Cerebellar cortex (tissue), 1 donor: ENCODE measurements at places on chromosomes 4 and X.
A peak's percentile ranks its signal among the peaks of the same experiment; 100 is the strongest.

- no peak for DNase-seq
These were observed 4.7 kb downstream of the LIMCH1 start for GRCh38 chr4:41542526-41543275.

DNA sequence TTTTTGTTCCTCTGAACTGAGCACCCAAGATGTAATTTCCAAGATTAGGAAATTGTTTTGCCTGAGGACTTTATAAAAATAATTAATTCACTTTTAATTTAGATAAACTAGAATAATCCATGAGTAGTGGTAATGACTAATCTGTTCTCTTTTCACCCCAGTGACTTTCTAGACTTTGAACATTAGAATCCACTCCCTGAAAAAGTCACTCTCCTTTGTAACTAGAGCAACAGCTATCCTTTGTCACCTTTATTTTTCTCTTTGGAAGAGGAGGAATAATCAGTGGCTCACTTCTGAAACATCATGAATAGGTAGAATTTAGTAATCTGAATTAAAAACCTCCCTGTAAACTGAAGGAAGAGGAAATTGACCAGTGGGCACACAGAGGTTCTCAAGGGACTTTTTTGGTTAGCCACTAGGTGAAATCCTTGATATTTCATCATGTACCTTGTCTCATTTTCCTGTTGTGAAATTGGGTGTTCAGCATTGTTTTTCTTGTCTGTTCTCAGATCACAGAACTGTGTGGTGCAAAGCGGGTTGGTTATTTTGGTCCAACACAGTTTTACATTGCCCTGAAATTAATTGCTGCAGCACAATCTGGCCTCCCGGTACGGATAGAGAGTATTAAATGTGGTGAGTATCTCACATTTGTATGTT is 59.4 kb downstream of the REPS2 start:
- no peak for DNase-seq

DNA sequence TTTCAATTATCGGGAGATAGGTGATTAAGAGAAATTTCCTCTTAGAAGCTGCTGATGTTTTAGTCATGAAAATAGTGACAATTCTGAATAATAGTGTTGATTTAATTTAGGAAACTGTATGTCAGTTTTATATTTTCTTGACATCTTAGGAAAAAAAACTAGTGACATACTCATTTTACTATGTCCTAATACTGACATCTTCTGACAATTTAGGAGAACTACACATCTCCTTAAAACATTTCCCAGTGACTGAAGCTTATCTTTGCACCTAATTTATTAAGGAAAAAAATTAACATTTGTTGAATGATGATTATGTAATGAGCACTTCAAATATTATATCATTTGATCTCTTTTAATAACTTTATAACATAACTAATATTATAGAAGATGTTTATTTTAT is 42.0 kb upstream of the RBMXL3 start:
- peak; percentile 6 for DNase-seq

DNA sequence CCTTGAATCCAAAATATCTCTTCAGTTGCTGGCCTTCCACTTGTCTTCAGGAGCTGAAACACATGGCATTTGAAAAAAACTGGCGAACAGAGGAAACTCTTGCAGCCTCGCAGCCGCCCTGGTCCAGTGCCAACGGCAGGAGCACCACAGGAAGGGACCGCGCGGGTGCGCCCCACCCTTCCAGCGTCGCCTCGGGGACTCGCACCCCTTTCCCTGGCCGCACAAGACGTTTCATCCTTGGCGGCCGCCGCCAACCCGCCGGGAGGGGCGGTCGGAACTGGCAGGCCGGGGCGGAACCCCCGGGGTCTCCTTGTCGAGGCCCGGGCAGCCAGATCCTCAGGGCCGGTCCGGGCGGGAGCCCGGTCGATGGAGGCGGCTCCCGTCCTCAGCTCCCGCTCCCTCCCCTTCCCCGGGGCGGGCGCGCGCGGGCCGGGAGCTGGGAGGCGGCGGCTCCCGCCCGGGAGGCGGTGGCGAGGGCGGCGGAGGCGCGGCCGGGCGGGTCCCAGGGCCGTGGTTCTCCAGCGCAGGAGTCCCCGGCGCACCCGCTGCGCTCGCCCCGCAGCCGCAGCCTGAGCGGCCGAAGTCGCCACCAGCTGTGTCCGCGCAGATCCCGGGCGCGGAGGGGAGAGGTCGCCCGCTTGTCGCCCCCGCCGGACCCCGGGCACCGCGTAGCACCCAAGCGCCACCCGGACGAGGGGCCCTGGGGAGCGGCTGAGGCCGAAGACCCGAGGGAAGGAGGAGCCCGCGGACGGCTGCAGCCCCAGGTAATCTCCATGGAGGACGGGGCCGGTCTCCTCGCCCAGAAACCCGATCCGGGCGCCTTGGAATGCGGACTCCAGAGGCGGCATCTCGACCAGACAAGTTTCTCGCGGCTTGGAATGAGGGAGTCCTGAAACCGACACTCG is 886 bp upstream of the NDST3 start:
- DNase-seq, result peak; percentile 65

DNA sequence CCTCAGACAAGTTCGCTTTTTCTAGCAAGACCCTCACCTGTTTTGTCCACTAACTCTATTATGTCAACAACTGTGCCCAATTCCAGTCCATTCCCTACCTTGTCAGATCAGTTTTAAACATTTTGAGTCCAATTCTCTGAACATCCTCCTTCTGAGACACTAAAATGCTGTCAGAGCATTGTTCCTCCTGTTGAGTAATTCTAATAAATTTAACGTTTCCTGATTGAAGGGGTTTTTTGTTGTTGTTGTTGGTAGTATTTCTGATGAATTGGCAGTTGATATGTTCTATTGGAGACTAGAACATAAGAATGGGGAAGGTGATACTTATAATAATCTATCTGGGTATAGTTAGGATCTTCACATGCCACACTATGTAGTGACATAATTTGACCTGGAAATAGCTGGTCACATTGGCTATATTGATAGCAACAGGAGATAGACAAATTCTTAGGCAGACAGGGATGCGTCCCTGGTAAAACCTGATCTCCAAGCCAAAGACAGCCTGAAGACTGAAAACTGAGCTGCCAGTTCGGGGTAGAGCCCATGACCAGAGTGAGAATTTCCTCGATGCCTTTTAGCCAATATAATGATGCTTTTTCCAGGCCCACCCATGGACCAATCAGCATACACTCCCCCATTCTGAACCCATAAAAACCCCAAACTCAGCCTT is 12.4 kb upstream of the CXCL2 start:
- DNase-seq, result no peak

DNA sequence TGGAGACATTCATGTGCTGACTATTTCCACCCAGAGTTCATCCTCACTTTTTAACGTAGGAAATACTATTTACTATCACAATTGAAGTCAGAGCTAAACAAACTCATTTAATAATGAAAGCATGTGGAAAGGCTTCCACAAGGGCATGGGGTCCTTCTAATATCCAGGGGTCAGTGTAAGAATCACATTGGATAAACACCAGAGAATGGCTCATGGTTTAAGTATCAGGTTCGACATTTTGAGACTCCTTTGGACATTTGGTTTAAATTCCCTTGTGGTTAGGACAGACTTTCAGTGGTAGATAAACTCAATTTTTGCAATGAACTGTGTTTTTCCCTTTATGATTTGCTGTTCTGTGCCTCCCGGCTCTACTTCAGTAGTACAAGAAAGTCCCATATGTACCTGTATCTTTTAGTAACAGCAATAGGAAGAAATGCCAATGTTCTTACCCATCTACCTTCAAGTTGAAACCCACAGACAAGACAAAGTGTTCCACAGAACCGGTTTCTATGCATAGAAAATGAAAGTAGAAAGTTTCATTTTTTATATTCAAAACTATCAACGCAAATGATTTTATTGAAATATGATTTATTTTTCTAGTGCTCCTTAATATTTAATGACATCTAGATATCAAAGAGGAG is 589.0 kb upstream of the FAM241A start:
- DNase-seq, result no peak

GRCh38 chr4:6647582-6648230 is 7.2 kb downstream of the MRFAP1 start:
- DNase-seq, result no peak

DNA sequence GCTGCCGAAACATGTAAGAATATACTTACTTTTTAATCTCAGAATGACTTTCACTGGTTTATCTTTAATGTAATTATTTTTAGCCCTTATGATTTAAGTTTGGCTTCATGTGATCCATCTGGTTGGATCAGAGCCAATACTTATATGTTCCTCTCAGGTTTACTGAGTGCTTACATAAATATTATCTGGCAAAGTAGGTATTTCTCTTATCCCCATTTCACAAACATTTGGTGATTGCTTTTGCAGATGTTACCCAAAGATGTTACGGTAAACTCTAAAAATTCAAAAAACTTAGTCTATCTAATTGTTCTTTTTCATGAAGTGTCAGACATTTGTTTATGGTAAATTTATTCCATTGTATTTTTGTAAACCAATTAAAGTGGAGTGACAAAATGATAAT is 115.0 kb upstream of the TLL1 start:
- no peak for DNase-seq

DNA sequence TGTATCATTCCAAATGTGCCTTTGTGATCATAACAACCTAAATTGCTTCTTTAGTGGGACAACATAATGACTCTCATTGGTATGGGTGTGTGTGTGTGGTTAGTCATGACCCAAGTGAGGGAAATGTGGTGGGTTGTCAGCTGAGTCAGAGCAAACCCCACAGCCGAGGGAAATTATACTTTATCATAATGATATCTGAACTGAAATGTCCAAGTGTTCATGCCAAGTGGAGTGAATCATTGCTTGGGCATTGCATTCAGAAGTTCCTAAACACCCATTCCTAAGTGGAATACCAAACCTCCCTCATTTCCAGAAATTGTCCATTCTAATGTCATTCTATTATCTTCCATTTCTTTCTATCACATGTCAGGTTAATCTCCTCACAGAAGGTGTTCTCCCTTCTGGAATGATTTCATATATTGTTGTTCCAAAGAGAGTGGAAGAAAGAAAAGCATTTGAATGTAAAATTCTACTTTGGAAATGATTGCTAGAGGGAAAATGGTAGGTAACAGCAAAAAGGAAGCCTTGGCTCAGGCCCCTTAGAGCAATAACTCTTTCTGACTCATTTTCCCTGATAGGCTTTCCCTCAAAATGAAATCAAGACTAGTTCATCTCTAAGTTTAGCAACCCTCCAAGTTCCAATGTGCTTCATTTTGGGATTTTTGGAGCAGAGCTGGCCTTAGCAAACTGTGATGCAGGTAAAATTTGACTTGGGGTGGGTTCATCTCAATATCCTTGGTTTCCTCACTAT is 230.7 kb upstream of the KCNIP4 start:
- no peak for DNase-seq

GRCh38 chr4:20119141-20119540 is 132.6 kb upstream of the SLIT2 start:
- no peak for DNase-seq

GRCh38 chrX:107701493-107702121 is 73.3 kb downstream of the PRPS1 start:
- DNase-seq, result no peak

DNA sequence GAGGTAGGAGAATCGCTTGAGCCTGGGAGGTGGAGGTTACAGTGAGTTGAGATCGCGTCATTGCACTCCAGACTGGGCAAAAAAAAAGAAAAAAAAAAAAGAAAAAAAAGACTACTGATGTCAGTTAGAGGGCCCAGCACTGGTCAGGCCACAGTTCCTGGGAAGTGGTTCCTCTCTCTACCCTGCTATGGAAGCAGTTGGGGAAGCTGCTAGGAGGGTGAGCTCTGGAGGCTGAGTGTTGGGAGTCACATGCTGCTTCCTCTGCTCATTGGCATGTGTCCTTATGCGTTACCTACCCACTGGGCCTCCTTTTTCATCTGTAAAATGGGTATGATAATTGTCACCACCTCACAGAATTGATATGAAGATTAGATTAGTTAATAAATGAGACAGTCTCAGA is 50.7 kb downstream of the SEPSECS start:
- DNase-seq, result no peak

DNA sequence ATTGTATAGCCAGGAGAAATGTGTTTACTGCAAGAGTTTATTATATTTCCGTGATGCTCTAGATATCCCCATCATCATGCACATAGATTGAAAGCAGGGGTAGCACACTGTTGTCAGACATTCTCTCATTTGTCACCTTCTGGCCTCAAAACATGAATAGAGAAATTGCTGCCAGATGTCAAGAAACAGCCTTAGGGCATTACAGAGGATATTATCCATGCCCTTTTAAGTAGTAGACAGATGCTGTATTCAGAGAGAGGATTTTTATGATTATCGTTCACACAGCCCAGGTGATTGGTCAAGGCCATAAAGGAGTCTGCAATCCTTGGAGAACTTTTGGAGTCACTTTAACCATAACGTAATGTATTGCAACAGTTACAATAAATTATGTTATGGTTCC is 1961.5 kb upstream of the TENM3 start:
- no peak for DNase-seq

DNA sequence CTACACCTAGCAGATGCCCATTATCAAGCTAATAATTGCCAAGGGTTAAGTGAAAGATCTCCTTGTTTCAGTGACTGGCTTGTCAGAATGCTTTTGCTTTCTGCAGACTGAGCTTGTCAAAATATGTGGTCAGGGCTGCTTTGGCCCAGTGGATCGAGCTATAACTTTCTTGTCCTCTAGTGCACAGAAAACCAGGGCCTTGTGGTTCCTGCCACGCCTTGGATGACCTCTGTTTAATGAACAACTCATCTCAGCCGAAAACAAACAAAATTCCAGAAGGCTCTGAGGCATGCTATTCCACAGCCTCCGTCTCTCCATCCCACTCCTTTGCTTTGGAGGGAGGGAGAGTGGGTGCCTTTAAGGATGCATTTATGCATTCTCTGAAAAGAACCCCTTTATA is 11.3 kb downstream of the EVC start:
- DNase-seq, result no peak

DNA sequence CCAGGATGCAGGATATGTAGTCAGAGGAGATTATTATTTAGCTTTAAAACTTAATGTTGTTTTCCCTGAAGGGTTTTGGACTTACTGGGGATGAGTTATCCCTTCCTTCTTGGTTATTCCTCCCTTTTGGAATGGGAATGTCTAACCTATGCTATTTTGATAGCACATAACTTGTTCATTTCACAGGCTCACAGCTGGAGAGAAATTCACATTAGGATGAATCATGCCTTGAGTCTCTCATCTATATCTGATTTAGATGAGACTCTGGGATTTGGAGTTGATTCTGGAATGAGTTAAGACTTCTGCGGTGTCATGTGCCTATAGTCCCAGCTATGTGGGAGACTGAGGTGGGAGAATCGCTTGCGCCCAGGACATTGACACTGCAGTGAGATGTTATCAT is 81.1 kb downstream of the ATP11C start:
- DNase-seq, result no peak

GRCh38 chr4:54144661-54145171 is 44.8 kb downstream of the GSX2 start:
- no peak for DNase-seq
